ENCODE measurements at places on chromosomes 2 and 18.

DNA sequence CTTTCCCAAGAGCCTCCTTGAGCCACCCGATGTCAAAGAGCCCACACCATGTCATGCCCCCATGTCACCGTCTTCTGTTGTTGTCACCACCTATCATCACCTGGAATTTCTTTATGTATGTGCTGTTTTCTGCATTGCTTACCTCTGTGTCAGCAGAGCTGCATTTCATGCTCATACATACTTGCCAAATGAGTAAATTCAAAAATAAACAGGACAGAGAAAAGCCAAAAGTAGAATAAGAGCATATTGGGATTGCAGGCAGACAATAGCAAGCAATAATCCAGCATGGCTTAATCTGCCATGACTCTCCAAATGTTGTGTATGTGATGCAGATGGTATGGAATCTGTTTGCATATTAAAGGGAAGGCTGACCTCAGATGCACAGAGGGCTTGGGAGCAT is 15.3 kb upstream of the RGPD4 start:
- no peak for DNase-seq

GRCh38 chr2:98468621-98469236 is 24.1 kb downstream of the INPP4A start:
- no peak for DNase-seq

DNA sequence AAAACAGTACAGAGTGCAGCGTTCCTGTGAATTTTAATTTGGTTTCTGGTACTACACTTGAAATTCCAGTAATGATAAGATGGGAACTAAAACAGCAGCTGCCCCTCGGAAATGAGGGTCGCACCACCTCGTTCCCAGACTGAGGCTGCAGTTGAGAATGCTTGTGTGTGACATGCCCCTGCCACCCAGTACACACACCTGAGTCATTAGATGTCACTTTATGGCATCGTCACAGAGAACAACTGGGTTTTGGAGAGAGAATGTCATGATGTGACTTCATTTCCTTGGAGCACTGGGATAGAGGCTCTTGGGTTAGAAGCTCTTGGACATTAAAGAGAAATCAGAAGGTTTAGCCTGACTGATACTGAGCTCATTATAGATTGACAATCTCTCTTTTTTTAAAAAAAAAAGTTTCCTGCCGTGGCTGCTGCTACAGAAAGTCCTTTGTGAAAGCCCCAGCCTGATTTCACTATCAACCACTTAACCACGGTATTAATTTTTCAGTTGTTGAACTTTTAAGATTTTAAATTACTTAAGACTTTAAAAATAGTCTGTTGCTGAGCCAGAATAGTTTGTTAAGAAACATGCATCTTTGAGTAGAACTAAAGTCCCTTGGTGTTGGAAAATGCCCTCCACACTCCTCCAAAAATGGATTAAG is 24.5 kb downstream of the BCL2L11 start:
- no peak for DNase-seq

- DNase-seq = no peak
Observed at GRCh38 chr2:160419776-160420505, 73.7 kb downstream of the RBMS1 start.

DNA sequence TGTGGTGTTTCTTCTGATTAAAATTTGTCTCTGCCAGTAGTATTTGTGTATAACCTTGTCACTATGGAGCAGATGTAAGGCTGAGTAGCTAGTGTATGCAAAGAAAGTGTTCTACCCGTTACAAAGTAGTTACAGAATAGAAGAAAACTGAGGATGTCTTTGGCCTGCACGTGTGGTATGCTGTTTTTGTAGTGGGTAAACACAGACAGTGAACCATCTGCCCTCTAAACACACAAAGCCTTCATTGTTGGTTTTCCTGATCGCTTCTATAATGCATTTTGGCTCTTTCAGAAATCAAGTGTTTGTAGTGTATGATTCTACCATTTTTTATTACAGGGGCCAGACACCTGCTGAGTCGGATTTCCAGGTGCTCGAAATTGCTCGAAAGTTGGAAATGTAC is 61.5 kb downstream of the FARP2 start:
- DNase-seq = no peak

DNA sequence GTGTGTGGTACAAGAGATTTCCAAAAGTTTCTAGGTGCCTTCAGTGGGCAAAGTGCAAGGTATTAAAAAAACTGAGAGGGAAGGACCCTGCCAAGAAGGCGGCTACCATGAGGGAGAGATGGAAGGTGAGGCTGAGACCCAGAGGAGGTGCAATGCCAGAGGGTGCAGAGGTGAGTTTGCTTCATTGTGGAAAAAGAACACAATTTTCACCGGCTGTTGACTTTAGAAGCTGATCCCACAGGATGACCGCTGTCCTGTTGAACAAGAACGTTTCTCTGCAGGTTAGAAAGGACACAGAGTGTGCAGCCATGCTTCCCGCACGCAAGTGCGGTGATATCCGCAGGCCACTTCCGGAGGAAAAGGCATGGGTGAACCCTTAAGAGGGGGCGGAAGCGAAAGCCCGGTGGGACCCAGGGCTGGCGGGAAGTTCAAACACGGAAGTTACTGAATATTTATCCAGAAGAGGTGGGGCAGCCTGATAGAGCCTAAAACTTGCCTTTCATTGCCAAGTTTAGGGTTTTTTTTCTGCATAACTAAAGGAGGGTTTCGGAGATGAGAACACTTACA is 16.6 kb downstream of the SP110 start:
- DNase-seq = no peak

DNA sequence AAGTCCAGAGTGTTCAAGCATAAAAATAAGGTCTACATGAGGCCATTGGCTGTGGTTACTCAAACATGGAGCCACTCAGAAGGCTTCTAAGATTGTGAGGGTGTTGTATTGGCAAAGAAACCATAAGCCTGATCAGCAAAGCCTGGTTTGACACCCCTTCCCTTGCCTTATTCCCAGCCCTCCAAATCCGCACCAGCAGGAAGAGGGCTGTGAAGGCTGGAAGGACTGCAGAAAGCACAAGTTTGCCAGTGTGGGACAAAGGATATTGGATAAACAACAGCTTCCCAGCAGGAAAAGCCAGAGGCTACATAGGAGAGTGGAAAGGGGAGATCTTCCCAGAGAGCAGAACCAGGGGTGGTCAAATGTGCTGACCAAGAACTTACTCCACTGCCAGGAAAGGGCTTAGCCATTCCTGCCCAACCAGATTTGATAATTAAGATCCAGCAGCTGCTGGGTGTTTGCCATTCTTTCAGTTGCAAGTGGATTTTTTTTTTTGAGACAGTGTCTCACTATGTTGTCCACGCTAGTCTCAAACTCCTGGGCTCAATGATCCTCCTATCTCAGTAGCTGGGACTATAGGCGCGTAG is 1.5 kb upstream of the PRKAG3 start:
- no peak for DNase-seq

DNA sequence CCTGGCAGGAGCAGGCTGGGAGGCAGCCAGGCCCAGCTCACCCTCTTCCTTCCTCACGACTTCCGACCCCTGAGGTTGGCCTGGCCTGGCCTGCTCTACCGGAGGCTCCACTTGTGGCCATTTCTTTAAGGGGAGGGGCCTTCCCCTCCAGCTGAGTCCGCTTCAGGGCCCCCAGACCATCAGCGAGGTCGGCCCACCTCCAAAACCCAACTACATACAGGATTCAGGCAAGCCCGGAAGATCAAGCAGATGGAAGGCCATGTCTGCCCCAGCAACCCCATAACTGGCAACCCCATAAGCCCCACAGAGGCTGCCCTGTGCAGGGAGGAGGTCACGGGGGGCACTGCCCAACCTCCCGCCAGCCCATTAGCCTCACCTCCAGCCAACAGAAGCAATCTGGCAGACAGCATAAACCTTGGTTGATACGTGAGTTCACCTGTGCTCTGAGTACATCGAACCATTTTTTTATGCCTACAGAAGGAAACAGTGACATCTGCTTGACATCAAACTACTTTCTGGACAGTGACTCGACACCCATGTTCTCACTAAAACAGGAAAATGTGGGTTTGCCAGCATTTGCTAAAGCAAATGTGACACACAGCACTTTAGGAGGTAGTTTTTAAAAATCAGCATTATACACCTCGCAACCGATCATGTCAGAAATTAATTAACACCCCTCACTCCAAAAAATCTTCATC is 98.9 kb downstream of the EIPR1 start:
- DNase-seq = no peak

DNA sequence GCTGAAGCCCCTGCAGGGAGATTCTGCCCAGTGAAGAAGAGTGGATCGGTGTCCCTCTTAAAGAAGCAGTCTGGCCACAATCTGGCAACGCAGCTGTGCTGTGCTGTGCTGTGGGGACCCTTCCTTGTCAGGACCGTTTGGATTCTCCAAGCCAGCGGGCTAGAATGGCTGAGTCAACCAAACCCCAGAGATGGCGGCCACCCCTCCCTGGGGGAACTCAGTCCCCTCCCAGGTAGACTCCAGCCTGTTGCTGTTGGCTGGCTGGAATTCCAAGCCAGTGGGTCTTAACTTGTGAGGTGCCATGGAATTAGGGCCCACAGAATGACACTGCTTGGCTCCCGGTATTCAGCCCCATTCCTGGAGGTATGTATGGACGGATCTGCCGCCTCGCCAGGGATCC is 62.3 kb downstream of the MMADHC start:
- no peak for DNase-seq

DNA sequence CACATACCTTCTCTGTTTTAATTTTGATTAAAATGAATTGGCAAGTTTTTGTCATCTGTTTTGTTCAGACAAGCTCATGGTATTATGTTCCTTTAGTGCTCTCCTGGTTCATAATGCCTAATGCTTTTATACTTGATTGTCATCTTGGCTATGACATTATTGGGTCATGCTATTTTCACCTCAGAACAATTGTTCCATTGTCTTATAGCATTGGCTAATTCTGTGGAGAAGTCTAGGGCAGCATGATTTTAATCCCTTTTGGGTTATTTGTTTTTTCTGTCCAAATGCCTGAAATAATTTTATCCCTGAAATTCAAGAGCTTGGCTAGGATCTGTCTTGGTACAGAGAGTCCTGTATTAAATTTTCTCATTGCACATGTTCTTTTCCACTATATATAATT is 83.8 kb upstream of the CCDC85A start:
- no peak for DNase-seq

GRCh38 chr2:45681675-45682074 is 30.2 kb downstream of the PRKCE start:
- no peak for DNase-seq

DNA sequence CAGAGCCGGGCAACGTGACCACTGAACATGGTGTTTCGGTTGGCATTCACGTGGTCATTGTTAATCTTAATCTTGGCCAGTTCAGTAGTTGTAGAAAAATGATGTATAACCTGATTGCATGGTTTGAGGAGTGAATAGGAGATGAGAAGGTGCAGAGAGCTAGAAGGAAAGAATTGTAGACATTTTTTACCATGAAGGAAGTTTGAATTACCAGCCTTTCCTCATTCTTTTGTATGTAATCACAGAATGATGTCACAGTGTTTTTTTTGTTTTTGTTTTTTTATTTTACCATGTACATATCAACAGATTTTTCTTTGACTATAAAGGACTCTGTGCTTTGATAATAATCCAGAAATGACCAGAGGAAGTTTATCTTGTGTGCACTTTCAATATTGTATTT is 126.3 kb downstream of the LTBP1 start:
- no peak for DNase-seq

DNA sequence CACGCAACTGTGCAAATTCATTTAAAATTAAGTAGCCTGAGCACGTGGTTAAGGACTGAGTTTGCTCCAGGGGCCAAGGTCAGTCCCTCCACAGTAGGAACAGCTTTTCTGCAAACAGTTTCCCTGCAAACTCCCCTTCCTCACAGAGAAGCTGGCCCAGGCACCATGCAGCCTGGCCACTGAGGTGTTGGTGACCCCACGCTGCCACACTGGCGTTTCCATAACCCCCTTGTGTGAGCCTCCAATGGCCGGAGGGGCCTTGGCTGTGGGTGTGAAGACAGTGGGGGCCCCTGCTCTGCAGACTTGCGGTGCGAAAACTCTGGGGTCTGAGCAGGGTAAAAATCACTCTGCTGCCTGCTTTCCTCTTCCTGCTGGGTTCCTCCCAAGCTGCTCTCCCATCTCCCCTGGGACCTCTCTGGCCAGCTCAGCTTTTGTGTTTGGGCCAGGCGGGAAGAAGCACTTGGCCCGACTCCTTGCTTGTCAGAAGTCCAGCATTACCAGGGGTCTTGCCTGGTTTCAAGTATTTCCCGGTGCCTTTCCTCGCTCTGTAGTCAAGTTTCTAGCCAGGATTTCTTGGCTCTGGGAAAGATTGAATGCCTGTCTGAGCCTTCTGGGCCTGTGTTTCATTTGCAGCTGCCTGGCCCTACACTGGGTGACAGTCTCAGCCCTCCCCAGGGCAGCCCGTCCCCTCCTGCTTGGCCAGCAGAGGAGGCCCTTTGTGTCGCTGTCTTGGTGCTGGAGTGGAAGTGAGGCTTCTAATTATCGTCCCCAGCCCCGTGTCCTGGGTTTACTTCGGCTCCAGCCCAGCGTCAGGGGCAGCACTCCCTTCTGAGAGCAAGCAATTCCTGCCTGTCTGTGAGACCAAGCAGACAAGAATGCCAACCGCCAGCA is 131.4 kb upstream of the SLC1A4 start:
- DNase-seq = no peak

GRCh38 chr18:47899107-47899840 is 31.2 kb downstream of the SMAD2 start:
- no peak for DNase-seq

GRCh38 chr2:158725441-158725891 is 69.7 kb upstream of the DAPL1 start:
- no peak for DNase-seq

DNA sequence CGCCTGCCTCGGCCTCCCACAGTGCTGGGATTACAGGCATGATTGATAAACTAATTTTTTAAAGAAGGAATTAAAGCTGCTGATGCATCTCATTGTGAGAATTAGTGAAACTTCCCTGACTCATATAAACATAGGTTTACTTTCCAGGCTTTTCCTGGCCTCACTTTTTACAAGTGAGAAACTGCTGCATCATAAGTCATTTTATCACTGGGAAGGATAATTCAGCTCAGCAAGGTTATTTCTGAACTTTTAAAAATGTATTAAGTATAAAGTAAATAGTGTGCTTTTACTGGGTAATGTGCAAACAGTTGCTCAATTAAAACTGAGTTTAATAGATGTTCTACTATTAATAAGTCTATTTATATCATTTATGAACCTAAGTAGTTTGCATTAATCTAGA is 1130.3 kb upstream of the CDH2 start:
- DNase-seq = no peak

DNA sequence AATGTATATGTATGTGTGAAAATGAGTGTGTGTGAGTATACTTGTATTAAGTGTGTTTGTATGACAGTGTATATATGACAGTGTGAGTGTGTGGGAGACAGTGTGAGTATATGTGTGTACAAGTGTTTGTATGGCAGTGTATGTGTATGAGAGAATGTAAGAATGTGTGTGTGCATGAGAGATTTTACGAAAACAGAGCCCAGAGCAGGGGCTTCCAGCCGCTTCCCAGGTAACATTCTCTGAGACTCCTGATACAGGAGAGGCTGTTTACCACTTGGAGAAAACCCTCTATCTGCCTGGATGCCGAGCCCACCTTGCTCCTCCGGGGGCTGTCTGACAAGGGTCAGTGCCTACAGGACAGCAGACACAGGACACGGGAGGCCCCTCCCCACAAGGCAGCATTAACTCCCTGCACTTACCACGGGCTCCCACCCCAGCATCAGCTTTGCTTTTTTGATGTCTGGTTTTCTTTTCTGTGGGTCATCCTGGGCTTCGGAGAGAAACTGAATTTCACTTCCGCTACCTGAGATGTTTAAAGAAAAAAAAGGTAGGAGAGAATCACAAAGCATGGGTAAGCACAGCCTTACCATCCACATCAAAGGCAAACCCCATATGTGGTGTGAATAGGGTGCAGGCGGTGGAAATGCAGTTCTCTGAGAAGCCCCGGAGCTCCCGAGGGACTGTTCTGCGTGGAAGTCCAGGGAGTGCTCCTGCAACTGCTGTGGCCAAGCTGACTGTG is 97.6 kb downstream of the UXS1 start:
- no peak for DNase-seq

All from iPS DF 6.9 (cell line).